Naive thymus-derived CD4-positive, alpha-beta T cell (primary cell): ENCODE measurements at places on chromosomes 16 and 17. TPM values are rescaled to one million over a fixed set of nuclear protein-coding genes. Genes with fewer than 3 reads are reported as not detected.
A peak's percentile ranks its signal among the peaks of the same experiment; 100 is the strongest.

Gene RNU2-1
- 4,171 TPM for total RNA-seq

Gene EXOC3L1
- total RNA-seq: not detected

DNA sequence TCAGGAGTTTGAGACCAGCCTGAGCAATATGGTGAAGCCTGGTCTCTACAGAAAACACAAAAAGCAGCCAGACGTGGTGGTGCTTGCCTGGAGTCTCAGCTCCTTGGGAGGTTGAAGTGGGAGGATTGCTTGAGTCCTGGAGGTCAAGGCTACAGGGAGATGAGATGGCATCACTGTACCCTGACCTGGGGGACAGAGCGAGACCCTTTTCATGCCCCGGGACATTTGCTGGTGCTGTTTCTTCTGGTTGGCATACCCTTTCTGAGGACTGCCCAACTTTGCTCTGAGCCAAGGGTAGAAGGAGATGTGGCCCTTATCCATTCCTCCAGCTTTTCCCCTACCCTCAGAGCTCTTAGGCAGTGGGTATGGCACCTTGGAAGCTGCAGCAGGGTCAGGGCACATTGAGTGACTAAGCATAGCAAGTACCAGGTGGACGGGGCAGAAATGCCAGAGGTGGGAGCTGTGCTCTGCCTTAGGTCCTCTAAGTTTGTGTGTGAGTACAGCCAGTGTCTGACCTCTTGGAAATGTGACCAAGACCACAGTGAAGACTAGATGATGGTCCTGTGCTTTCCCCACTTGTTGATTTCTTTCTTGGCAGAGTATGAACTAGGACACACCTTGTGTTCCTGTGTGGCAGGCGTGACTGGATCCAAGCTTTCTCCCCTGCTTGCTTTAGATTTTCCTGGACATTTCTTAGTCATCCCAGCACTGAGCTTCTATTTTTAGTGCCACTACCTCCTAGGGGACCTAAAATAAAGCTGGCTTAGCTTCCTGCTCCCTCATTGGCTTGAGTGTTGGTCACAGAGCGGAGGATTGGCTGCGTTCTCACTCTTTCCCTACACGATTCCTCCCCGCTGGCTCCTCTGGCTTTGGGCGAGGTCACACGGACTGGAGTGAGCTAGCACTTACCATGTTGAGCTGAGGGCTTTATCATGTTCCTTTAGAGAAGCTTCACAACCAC, 9.9 kb upstream of the EDC4 start:
- no peaks in the 10 kb centered on the region for H3K27me3 ChIP-seq
- no peak overlapping the region for H3K27ac ChIP-seq
- H3K4me1 ChIP-seq: no peaks in the 10 kb centered on the region
- H3K4me3 ChIP-seq: no peak overlapping the region

- no peak overlapping the region for H3K4me3 ChIP-seq
- no peaks in the 10 kb centered on the region for H3K36me3 ChIP-seq
- no peaks in the 10 kb centered on the region for H3K27me3 ChIP-seq
- DNase-seq: no peak
- no peak overlapping the region for H3K27ac ChIP-seq
Observed at GRCh38 chr16:66190411-66190810, 176.1 kb upstream of the CDH5 start.

DNA sequence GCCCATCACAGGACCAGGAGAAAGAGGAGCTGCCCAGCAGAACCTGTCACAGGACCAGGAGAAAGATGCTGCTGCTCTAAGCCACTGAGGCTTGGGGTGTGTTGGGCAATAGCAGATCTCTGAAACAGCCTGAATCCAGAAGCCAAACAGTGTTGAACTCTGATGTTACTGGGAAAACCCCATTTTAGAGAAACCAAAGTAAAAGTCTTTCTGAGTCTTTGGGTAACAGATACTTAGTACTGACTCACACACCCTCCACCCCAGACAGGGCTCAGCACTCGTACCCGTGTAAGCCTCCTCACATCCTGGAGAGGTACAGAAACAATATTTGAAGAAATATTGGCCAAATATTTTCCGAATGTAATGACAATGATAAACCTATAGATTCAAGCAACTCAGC, 82.8 kb upstream of the GNG13 start:
- no peak for DNase-seq
- H3K4me3 ChIP-seq: no peak overlapping the region
- no peaks in the 10 kb centered on the region for H3K27me3 ChIP-seq
- no peaks in the 10 kb centered on the region for H3K36me3 ChIP-seq
- H3K4me1 ChIP-seq: no peaks in the 10 kb centered on the region

DNA sequence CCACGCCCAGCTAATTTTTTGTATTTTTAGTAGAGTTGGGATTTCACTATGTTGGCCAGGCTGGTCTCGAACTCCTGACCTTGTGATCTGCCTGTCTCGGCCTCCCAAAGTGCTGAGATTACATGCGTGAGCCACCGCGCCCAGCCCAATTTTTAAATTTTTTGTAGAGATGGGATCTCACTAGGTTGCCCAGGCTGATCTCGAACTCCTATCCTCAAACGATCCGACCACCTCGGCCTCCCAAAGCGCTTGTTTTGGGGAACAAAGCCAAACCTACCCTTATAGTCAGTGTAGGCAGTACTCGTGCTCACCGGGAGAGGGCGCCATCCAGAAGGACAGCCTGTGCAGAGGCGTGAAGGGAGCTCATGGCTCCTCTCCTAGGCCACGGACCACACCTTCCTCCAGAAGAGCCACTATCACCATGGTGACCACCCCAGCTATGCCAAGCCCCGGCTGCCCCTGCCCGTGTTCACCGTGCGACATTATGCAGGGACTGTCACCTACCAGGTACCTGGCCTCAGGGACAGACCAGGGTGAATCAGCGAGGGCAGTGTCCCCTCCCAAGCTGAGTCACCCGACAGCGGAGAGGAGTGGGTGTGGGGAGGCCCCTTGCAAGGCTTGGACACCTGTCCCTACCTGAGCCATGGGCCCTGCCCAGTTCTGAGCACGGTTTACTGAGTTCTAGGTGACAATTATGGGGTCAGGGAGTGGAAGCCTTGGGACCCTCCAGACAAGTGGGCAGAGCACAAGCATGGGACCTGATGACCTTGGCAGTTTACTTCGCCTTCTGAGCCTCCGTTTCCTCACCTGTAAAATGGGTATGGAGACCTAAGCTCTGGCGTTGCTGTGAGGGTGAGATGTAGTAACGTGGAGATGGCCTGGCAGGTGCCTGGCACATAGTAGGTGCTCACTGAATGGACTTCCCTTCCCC, 13.7 kb downstream of the MYO15B start:
- peak; percentile 26 for DNase-seq
- H3K27me3 ChIP-seq: no peaks in the 10 kb centered on the region
- H3K36me3 ChIP-seq: no peaks in the 10 kb centered on the region
- no peak overlapping the region for H3K4me3 ChIP-seq
- H3K4me1 ChIP-seq: no peaks in the 10 kb centered on the region
- H3K27ac ChIP-seq: no peak overlapping the region
